Left renal cortex interstitium (tissue), 4 donors: ENCODE measurements at places on chromosomes 7 and 10.

DNA sequence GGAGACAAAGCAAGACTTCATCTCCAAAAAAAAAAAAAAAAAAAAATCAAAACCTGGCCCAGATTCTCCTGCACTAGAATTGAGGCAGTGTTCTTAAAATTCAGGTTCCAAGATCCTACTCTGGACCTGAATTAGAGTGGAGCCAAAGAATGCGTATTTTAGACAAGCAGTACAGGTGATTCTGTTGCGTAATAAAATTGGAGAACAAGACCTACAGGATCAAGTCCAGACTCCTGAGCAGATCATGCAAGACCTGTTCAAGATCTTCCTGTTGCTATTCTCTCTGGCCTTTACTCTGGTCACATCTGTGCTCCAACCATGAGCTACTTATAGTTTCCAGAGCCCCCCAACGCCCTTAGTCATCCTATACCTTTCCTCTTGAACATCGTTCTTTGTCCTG is 51.5 kb upstream of the RSBN1L start:
- DNase-seq: no peak

DNA sequence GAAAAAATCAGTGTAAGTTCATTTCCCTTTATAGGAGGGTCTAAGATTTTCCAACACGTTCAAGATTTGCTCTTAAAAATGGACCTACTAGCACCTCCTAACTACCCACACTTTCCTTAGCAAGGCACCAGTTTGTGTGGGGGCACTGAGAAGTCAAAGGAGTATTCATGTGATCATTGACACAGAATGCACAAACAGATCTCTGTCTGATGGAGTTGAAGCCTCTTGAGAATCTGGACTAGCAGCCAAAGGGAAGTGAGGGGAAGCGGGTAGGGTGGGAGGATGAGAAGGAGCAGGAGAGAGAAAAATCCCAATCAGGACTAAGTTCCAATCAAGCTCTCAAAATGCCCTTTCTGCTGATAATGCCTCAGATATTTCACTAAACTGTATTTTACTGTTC is 4.1 kb downstream of the MMS19 start:
- DNase-seq: no peak

DNA sequence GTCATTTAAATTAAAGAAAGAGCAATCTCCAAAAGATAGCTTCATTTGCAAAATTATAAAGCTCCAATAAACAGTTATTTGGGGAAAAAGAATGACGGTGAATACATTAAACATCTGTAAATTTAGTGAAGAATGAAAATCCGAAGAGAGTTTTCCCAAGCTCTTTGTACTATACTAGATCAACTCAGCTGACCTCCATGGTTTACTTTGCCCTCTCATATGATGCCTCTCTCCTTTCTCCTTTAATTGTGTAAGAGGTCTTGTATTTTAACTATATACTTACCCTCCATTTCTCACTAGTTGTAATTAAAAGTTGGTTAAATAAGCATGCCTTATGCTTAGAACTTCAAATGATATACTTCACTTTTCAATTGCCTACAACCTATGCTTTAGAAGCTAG is 125.8 kb downstream of the CACNA2D1 start:
- no peak for DNase-seq

DNA sequence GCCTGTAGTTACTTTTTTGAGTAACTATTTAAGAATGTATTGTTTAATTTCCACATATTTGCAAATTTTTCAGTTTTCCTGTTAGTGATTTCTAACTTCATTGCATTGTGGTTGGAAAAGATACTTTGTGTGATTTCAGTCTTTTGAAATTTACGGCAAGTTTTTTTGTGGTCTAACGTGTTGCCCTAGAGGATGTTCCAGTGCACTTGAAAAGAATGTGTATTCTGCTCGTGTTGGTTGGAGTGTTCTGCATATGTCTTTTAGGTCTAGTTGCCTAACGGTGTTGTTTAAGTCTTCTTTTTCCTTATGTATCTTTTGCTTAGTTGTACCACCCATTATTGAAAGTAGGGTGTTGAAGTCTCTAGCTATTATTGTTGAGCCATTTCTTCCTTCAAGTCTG is 59.7 kb downstream of the LCOR start:
- no peak for DNase-seq

- no peak for DNase-seq
Measured at GRCh38 chr7:11120068-11120664, 146.5 kb downstream of the PHF14 start.

DNA sequence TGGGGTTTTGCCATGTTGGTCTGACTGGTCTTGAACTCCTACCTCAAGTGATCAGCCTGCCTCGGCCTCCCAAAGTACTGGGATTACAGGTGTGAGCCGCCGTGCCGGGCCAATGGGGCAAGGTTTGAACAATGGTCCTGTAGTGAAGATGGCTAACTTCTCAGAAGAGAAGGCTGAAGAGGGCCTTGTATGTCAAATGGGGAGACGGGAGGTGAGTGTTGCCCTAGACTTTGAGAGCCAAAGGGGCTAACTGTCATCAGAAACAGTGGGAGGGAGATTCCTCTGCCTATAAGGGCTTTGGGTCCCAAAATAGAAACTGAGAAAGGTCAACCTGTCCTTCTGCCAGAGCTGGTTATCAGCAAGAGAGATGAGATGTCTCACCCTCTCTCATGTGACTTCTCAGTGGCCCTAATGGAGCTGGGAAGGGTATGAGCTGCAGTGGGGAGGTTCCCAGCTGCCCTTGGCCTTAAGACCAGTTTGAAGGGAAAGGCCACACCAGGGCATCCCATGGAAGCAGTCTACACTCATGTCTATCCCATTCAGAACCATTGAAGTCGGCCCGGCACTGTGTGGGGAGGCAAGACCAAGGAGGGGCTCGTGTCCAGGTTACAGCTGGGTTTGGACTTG is 1.3 kb upstream of the SAMD8 start:
- no peak for DNase-seq

GRCh38 chr10:62147425-62147824 is 121.2 kb downstream of the RTKN2 start:
- DNase-seq: no peak

DNA sequence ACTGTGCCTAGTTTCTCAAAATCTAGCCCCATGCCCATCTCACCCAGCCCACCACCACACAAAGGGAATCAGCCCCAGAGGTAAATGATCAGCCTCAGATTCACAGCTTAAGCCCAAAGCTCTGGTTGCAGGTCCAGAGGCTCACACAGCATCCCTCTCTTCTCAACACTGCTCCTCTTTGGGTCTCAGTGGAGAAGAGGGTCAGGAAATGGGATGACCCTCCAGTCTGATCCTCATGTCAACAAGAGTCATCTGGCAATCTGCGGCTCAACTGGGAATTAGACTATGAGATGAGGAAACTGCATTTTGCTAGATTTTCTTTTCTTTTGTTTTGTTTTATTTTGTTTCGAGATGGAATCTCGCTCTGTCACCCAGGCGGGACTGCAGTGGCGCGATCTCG is 126.2 kb upstream of the PDLIM1 start:
- no peak for DNase-seq

- no peak for DNase-seq
Measured at GRCh38 chr10:22644222-22644621, 70.2 kb downstream of the PIP4K2A start.

- DNase-seq: no peak
Measured at GRCh38 chr10:13091801-13092200, 8.2 kb upstream of the OPTN start.

DNA sequence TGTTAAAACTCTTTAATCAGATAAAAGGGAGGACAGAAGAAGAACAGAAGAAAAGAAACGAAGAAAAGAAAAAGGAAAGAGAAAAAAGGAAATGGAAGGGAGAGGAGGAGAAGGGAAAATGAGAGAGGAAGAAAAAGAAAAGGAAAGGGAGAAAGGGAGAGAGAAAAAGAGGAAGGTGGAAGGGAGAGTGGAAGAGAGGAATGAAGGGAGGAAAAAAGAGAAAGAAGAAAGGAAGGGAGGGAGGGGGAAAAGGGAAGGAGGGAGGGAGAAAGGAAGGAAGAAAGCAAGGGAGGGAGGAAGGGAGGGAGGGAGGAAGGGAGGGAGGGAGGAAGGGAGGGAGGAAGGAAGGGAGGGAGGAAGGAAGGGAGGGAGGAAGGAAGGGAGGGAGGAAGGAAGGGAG is 305.7 kb downstream of the CALN1 start:
- DNase-seq: no peak

DNA sequence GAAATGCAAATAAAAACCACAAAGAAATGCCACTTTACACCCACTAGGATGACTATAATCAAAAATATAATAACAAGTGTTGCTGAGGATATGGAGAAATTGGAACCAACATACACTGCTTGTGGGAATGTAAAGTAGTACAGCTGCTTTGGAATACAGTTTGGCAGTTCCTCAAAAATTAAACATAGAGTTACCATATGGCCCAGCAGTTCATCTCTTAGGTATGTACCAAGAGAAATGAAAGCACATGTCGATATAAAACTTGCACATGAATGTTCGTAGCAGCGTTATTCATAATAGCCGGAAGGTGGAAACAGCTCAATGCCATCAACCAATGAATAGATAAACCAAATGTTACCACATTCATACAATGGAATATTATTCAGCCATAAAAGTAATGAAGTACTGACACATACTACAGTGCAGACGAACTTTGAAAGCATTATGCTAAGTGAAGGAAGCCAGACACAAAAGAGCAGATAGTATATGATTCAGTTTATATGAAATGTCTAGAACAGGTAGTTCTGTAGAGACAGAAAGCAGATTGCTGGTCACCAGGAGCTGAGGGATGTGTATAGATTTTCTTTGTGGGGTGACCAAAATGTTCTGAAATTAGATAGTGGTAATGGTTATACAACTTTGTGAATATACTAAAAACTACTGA is 12.4 kb downstream of the BCAP29 start:
- DNase-seq: no peak

DNA sequence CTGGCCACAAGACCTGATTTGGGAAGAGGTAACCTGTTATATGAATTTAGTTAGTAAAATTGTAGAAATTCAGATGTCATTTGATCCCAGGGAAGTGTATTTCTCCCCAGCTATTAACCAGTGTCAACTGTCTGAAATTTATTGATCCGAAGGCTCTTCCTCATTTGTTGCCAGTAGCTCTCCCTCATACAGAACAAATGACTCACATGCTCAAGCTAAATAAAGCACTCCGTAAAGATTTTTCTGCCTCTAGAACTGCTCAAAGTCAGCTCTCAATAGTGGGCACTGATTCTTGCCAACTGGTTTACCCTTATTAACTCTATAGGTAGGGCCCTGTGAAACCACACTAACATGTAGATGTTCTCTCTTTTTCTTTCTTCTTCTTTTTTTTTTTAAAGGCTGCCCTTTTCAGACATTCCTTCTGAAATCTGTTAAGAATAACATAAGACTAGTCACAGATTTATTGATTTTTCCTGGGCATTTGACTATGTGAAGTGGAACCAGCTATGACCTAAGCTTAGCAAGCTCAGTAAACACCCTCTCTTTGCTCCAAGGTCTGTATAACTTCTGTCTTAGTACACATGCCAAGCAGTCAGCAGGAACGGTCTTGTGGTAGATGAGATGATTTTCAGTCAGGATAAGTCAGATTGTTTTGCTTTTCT is 21.8 kb downstream of the RPA3 start:
- no peak for DNase-seq

- no peak for DNase-seq
Measured at GRCh38 chr7:179209-179681, 13.1 kb upstream of the FAM20C start.

DNA sequence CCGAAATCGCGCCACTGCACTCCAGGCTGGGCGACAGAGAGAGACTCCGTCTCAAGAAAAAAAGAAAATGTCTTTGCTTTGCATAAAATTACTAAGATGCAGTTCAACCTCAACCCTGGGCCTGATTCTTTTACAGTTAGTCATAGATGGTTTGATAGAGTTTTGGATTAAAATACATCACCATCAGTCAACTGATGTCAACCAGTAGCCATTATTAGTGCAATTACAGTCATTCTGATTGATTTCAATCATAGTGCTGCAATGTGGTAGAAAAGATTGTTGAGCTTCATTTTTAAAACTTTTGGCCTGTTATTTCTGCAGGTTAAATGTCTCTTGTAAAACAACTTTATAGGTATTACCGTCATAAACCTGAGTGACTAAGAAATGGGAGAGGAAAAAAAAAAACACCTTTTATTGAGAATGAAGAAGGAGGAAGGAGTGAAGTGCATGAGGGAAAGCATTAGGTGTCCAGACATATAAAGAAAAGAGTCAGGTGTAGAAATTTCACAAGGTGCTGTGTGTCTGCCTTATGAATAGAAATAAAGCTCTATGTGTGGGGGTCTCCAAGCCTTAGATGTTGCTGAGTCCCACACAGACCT is 150.6 kb downstream of the TRIL start:
- DNase-seq: no peak

- no peak for DNase-seq
Measured at GRCh38 chr10:32929634-32930033, 28.4 kb downstream of the ITGB1 start.

- no peak for DNase-seq
Measured at GRCh38 chr10:50540069-50540825, 83.5 kb downstream of the SGMS1 start.

- no peak for DNase-seq
Measured at GRCh38 chr10:46540412-46541016, 15.9 kb downstream of the GPRIN2 start.

DNA sequence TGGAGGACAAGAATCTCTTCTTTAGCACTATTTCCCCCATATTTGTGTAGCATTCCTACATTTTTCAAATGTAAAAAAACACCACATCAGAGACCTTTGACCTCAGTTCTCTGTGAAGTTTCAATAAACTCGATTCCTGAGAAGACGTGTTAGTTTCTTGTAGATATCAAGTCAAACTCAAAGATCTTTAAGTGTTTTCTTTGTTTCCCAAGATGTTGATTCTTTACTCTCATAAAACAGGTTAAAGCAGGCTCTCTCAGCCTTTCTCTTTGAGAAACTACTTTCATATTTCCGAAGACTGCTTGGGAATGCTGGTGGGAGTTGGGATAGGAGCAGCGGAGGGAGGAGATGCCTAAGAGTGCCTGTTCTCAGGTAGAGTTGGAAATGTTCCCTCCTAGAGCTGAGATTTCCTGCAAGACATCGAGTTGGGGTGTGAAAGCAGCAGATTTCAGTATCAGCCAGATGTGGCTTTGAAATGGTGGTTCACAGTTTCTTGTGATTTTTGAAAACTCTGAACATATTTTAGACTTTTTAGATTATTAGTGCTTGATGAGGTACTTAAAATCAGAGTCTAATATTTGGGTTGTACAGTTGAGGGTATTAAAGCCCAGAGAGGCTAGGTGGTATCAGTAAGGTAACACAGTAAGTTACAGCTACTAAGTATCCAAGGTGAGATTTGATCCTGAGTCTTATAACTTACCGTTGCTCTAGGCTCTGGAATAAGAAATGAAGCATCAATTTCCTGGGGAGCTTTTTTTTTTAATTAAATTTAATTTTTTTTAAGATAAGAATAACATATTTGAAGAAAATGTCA is 13.9 kb downstream of the ADK start:
- DNase-seq: no peak
